HL-60 (cell line): ENCODE measurements at places on chromosomes 2 and 18.

DNA sequence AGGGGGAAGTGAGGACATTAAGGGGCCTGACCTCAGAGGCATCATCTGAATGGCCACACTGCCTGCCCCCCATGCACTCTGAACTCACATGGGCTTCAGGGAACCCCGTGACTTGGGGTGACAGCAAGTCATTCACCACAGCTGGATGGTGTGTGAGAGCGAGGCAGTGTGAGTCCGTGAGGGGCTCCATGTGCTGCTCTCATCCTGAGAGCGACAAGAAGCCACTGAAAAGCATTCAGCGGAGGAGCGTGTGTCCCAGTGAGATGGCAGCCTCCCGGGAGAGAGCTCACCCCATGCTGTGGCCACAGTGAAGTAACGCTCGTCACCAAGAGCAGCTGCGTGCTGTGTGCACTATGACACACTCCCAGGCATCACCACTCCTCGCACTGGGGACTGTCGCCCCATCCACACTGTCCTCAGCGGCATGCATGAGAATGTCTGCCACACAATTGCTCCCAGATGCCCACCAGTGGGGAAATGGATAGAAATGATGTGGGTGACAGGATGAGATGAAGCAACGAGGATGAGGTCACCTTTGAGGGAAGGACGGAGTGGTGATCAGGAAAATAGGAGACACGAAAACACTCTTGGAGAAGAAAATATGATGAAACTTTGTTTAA, 213.0 kb upstream of the RAB6C start:
- DNase-seq: no peak

DNA sequence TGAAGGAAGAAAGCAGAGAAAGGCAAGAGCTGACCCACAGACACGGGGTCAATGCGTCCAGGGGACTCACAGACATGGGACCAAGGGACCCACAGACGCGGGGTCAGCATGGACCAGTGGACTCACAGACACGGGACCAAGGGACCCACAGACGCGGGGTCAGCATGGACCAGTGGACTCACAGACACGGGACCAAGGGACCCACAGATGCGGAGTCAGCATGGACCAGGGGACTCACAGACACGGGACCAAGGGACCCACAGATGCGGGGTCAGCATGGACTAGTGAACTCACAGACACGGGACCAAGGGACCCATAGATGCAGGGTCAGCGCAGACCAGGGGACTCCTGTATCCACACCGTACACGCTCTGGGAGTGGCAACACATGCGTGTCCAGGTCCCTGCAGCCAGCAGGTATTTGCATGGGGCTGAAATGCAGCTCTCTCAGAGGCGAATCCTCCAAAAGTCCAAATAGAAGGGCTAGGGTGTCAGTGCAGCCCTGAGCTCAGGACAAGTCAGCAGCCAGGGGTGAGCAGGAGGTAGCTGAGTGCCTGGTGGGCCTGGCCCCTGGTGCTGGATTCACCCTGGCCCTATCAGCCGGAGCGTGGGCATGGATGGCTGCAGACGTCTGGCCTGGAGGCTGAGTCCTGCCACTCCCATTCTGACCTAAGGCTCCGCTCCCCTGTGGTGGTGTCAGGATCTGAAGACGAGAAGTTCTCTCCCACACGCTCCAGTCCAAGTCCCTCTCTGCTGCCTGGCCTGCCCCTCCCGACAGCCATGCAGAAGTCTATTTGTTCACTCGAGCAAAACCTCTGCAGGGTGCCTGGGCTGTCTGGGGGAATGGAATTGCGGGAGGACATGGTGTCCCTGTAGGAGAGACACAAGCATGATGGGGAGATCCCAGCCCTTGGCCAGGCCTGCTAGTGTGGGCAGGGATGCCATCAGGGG, 28.5 kb downstream of the TMEM18 start:
- no peak for DNase-seq

DNA sequence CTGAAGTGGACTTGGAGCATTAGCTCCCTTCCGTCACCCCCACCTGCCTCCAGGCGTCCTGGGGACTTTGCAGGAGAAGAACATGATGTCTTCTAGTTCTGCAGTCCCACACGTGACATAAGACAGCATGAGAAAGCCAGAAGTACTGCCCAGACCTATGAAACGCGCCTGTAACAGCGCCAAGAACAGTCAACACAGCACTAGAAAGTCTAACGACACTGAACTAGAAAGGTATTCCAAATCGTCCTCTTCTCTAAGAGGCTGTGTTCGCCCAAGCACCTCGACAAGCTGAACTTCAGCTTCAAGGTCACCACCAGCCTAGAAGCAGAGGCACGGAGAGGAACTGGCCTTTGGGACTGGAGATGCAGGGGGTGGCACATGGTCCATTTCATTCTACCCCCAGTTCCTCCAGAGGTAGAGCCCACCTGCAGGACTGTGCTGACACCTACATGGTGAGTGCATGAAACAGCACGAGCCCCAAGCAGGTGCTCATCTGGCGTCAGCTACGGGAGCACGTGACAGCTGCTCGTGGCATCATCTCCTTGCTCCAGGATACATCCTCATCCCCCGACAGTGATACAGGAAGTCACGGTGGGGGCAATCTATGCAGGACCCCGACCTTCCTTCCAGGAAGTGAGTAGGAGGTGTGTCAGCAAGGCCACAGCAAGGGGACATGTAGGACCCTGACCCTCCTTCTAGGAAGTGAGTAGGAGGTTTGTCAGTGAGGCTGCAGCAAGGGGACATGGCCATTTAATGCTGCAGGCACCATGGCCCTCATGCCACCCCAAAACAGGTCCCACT, 3.7 kb downstream of the HDAC4 start:
- DNase-seq: no peak

DNA sequence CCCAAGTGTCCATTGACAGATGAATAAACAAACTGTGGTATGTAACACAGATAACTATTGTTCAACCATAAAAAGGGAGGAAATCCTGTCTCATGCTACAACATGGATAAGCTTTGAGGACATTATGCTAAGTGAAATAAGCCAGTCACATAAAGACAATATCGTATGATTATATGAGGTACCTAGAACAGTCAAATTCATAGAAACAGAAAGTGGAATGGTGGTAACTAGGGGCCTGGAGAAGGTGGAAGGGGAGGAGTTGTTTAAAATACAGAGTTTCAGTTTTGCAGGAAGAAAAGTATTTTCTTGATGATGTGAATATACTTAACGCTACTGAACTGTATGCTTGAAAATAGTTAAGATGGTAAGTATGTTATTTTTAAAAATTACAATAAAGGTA, 304.6 kb upstream of the CXCR4 start:
- no peak for DNase-seq

- DNase-seq: no peak
Measured at GRCh38 chr2:7270011-7270431, 352.8 kb downstream of the RNF144A start.

DNA sequence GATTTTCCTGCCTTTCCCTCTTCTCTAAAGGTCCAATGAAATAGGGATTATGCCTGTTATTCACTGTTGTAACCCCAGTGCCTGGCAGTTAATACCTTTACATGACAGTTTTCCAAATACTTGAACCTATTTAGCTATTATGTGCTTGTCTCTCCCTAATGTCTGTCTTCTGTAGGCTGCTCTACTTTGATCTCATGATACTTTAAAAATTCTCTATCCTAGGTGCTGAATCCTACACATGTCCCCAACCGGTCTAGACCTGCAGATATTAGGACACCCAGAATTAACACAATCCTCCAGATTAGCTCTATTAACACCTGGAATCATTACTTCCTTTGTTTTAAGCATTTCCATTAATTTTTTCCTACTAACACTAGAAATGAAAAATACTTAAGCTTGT, 7.3 kb downstream of the CEBPZ start:
- DNase-seq: no peak

DNA sequence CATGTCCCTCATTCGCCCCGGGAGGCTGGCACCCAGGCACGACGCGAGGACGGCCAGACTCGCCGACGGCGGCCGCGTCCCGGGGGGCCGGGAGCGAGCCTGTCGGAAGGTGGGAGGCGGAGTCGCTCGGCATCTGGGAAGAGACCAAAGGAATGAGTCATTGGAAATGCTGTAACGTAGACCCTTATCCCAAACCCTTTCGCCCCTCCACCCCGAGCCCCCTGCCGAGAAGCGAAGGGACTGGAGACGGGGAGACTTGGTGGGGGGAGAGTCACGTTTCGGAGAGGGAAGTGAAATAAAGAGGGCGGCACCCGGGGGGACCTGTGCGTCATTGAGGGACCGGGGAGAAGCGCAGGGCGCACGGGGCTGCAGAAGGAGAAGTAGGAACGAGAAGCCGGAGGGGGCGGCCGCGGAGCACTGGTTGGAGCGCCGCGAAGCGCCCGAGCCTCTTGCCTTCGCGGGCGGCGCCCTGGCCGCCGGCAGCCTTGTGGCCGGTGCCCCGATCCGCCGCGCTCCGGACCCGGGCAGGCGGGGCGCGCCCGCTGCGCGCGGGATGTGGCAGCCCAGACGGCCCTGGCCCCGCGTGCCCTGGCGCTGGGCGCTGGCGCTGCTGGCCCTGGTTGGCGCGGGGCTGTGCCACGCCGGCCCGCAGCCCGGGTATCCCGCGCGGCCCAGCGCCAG, at the start of gene EMILIN2:
Gene EMILIN2, plus strand, starts transcription at position 371 of the 681 bp plus-strand sequence. Its CDS starts 183 bp downstream, at position 554.
- peak; percentile 92 for DNase-seq

- no peak for DNase-seq
Measured at GRCh38 chr18:40864846-40865245, 1090.2 kb upstream of the PIK3C3 start.

- no peak for DNase-seq
Measured at GRCh38 chr2:62424899-62425298, 81.1 kb downstream of the TMEM17 start.

- DNase-seq: no peak
Measured at GRCh38 chr2:172279813-172280212, 147.6 kb upstream of the ITGA6 start.

GRCh38 chr18:60196836-60197606, 175.6 kb downstream of the MC4R start:
- no peak for DNase-seq

DNA sequence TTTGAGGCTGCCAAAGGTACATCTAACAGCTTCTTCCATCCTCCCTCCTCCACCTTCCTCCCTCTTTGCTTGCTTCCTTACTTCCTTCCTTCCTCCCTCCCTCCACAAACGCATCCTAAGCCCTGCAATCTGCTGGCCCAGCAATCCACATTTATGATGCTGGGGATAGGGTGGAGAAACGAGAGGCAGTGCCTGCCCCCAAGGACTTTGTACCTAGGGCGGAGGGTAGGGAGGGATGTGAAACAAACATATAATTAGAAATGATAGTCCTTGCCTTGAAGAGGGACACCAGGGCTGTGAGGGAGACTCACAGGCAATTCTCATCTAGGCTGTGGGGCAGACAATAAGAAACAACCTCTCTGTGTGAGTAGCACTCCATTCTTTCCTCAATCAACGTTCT, 188.3 kb downstream of the ANKRD30B start:
- DNase-seq: no peak

- DNase-seq: no peak
Measured at GRCh38 chr2:3626118-3626811, 31.4 kb downstream of the COLEC11 start.

DNA sequence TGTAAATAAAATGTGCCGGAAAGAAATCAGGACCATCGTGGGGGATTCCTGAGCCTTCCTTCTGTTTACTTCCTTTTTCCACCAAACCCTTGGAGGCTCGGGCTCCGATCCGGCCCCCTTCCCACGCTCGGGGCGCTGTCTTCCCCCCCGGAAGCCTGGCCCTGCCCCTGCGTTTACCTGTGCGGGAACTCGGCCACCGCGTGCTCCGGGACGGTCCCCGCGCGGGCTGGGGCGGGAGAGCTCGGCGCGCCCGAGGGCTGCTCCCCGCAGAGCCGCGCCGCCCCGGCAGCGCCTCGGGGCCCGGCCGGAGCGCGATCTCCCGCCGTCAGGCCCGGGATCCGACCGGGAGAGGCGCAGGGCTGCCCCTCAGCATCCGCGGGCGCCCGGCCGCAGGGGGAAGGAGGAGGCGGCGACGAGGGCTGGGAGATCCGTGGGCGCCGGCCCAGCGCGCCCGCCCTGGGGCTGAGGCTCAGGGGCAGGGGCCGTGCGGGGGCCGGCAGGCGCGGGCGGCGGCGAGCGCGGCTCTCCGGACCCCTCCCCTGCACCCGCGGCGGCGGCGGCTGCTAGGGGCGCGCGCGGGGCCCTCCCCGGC, 435 bp downstream of the ADCY3 start:
- no peak for DNase-seq

DNA sequence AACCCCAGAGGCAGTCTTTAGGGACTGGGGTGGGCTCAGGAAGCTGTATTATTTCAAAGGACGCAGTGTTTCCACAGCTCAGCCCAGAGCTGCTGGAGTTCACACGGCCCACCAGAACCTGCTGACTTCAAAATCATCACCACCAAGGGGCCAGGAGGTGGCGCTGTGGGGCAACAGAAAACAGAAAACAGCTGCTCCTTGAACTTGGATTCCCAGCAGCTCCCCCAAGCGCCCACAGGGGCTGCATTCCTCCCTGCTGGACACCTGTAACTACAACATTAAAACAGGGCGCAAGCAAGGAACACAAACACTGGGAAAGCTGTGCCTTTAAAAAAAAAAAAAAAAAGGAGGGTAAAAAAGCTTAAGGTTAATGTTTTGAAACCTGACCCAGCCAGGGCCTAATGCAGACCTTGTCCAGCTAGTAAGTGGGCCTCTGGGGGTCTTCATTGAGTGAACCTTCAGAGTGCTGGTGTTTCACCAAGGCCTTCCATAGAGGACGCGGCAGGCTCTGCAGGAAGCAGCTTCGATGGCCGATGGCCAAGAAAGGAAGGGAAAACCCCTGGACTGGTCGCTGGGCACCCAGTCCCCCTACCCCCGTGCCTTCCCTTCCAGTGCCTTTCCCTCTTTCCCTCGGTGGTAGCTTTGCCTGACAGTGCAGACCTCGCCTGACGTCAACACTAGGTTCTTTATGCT, 25.9 kb downstream of the MLPH start:
- DNase-seq: peak; percentile 52

DNA sequence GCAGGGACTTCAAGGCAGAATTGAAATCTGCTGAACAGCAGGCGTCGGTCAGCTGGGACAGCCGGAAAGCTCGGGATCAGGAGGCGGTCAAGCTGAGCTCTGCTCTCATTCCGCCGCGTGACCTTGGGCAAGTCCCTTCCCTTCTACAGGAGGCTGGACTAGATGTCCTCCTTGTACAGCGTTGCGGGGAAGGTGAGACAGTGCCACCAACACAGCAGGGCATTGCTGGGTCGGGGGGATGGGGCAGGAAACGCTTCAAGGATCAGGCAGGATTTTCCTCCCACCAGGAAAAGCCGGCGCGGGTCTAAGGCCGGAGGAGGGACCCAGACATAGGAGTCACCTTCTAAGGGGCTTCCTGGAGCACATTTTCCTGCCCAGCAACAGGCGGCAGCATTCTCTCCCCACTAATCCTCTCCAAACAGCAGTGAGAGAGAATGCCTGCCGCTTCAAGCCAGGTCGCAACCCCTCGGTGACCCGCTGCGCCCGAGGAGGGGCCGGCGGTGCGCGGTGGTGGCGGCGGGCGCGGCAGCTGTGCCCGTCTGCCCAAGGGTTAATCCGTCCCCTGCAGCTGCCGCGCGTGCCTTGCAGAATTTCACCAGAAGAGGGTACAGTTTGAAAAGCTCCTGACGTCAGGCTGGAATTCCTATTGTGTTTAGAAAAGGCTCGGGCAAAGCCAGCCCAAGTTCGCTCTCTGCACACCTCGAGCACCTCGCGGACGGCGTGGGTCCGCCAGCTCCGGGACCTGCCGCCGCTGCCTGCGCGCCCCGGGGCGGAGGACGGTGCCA, at the start of gene KCNF1:
Gene KCNF1, plus strand, starts transcription at position 644 of the 785 bp plus-strand sequence. CDS start 493 bp downstream, outside the sequence.
- no peak for DNase-seq

GRCh38 chr2:63861220-63861822, 19.6 kb downstream of the UGP2 start:
- peak; percentile 59 for DNase-seq

GRCh38 chr2:12636837-12637581, 79.7 kb upstream of the TRIB2 start:
- no peak for DNase-seq

- no peak for DNase-seq
Measured at GRCh38 chr18:48035556-48035860, 105.0 kb upstream of the SMAD2 start.

- DNase-seq: no peak
Measured at GRCh38 chr2:2464094-2464493, 133.0 kb upstream of the MYT1L start.
